ENCODE measurements at places on chromosomes 6 and 20. TPM values are rescaled to one million over a fixed set of nuclear protein-coding genes. Genes with fewer than 3 reads are reported as not detected.

GRCh38 chr6:149212892-149213801, 104.4 kb upstream of the TAB2 start:
- no peak for DNase-seq

DNA sequence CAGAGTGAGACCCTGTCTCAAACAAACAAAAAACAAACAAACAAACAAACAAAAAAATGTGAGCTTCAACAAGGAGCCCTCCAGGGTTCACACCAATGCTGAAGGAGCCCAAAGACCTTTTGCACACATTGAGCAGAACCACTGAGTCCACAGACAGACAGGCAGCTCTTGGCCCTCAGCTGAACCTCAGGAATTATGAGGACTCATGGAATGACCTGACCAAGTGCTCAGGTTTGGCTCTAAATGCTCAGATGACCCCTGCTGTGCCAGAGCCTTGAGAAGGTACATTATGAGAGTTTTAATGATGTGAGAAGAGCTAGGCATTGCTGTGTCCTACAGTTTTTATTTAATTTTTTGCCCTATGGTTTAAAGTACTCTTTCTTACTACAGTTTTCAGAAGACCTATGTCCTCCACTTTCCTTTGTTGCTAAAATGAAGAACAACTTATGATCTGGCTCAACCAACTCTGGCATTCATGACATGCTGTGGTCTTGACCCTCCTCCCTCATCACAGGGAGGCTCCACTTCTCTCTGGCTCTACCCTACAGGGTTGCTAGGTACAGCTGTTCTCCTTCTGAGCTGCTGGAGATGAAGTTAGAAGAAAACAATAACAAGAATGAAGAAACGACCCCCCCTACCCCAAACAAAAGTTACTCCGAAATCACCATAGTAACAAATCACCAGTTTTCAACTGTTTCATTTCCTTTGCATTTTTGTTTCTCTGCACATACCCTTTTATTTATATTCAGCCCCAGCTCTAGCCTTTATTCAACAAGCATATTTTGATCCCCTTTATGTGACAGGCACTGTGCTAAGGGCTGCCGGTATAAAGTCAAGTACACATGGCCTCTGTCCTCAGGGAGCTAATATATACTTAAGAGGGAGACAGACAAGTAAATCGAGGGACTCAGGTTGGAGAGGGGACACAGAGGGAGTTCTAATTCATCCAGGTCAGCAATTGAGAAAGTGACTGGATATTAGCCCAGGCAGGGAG, 128.7 kb upstream of the TRAF3IP2 start:
- no peak for DNase-seq

GRCh38 chr6:27700337-27700736, 211.9 kb downstream of the OR2B2 start:
- DNase-seq: no peak

GRCh38 chr6:107868867-107869611, 44.9 kb upstream of the SCML4 start:
- DNase-seq: no peak

- no peak for DNase-seq
Measured at GRCh38 chr20:34639755-34640222, 37.1 kb downstream of the PIGU start.

GRCh38 chr20:33465481-33466302, 22.1 kb upstream of the SNTA1 start:
- no peak for DNase-seq

DNA sequence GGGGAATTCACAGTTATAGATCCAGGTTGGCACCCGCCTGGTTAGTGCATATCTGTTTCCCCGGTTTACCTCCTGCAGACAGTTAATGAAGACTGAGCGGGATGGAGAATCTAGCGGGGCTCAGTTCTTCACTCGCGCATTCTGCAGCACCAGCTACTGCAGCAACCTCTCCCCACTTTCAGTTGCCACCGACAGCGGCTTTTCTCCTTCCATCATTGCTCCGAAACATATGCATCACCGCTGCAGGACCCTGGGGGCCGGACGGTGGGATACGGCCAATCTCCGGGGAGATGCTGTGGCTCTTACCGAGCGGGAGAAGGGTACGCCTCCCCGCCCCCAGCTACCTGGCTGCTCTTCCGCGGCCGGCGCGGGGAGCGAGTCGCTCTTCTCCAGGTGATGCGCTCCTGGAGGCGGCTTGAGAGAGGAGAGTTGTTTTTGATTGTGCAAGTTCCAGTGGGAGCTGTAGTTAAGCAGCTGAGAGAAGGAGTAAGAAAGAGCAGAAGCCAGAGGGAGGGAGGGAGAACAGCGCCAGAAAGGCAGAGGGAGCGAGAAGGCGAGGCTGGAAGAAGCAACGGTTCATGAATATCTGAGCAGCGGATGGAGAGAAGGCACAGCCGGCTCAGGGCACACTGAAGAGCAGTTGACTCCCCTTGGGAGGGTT, at the start of gene SGK1:
TSS of gene SGK1 (minus strand) at position 642 of the 661 bp plus-strand sequence. CDS start 652 bp downstream, outside the sequence.
- peak; percentile 46 for DNase-seq

GRCh38 chr6:160858886-160859285, 132.7 kb upstream of the MAP3K4 start:
- no peak for DNase-seq

DNA sequence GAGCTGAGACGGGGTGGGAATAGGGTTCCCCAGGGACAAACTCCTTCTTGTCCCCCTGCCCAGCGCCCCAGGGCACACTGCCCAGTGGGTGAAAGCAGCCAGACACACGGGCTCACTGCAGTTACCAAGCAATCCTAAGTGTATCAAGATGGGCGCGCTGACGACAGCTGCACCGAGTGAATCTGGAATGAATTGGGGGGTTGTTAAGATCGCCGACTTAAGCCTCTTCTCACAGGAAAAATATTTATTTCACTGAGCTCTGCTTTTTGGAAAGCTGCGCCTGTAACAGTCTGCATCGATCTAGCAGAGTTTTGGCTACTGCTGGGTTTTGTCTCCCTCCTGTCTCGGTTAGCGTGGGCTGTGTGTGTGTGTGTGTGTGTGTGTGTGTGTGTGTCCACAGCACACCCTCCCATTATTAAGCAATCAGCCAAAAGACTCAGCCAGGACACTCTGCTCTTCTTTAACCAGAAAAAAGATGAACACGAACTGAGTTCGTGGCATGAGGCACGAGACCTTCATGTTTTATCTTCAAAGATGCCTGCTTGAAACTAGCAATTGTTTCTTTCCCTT, 35.9 kb downstream of the RIPOR3 start:
- peak; percentile 46 for DNase-seq

DNA sequence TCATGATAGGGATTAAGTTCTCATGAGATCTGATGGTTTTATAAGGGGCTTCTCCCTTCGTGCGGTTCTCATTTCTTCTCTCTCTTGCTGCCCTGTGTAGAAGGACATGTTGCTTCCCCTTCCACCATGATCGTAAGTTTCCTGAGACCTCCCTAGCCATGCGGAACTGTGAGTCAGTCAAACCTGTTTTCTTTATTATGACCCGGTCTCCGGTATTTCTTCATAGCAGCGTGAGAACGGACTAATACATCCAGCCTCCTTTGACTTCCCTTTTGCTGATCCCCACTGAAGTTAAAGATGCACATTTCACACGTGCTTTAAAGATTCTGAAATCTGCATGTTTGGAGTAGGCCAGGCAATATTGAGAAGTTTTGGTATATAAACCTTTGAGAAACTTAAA, 543.1 kb downstream of the PRKN start:
- peak; percentile 24 for DNase-seq

DNA sequence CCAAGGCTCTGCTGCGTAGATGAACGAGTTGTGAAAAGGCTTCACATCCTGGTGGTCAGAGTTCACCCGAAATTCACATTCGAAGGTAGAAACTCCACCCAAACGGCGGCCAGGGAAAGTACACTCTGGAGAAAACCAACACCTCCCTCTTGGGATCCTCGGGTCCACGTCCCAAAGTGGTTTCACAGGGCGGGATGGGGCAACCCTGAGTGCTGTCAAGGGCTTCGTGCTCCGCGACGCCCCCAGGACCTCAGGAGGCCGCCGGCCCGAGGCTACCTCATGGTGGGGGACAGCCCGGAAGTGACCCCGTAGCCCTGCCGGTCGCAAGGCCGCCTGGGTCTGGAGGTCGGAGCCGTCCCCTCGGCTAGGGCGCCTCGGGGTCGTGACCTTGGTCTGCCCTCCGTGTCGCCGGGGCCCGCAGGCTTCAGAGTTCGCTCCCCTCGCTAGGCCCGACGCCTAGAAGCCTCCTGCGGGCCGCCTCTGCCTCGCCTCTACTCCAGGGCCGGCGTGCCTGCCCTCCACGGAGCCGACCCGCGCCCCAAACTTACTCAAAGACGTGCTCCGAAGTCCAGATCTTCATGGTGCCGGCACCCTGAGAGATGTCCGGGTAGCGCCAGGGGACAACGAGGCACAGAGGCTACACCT, at the start of gene PRELID3B:
TSS of gene PRELID3B (minus strand) at position 636 of the 645 bp plus-strand sequence. CDS start at position 580, 56 bp downstream.
- DNase-seq: peak; percentile 16

DNA sequence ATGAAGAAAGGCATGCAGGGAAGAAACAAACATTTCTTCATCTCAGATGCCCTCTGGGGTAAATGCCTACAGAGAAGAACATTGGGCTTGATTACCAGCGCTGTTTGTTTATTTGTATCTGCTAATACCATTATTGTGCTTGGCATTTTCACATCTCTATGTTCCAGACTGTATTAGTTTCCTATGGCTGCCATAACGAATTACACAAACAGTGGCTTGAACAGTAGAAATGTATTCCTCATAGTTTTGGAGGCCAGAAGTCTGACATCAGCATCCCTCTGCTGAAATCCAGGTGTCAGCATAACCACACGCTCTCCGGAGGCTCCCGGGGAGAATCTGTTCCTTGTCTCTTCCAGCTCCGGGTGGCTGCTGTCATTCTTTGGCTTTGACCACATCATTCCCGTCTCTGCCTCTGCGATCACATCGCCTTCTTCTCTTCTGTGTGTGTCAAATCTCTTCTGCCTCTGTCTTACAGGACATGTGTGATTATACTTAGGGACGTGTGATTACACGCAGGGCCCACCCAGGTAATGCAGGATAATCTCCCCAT, 241.6 kb upstream of the SUPT3H start:
- DNase-seq: peak; percentile 78

DNA sequence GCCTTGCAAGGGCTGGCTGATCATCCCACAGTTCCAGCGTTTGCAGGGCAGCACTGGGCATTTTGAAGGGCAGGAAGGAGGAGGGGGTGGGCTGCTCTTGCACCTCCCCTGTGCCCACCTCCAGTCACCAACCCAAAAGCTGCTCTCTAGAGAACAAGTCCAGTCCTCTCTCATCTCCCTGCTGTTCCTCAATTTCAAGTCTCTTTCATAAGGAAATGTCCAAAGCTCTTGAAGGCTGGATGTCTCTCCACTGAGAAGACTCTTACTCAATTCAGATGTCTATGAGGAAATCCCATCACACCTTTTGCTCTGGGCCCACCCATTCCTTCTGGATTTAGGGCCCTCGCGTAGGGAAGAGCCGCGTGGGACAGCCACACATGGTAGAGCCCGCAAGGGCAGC, 31.7 kb downstream of the WRNIP1 start:
- DNase-seq: no peak

Gene MTCH1
- total RNA-seq: 292 TPM

Gene RIPPLY2
- 5.4 TPM for total RNA-seq

Gene DZANK1
- 1.4 TPM for total RNA-seq

Gene USP49
- 3.9 TPM for total RNA-seq

Gene SLC16A10
- total RNA-seq: 1.2 TPM

Gene SLC22A3
- 1.8 TPM for total RNA-seq

All from Daoy (cell line).